Esophagus squamous epithelium (tissue), 5 donors: ENCODE measurements at places on chromosomes 7 and 10. TPM values are rescaled to one million over a fixed set of nuclear protein-coding genes. Genes with fewer than 3 reads are reported as not detected.

Gene CUZD1
- not detected for total RNA-seq

GRCh38 chr10:13496164-13496563 is 32.6 kb downstream of the BEND7 start:
- H3K4me1 ChIP-seq, result no peaks in the 10 kb centered on the region
- H3K27ac ChIP-seq, result no peak overlapping the region
- H3K4me3 ChIP-seq, result no peak overlapping the region
- no peak for DNase-seq
- no peaks in the 10 kb centered on the region for H3K27me3 ChIP-seq

DNA sequence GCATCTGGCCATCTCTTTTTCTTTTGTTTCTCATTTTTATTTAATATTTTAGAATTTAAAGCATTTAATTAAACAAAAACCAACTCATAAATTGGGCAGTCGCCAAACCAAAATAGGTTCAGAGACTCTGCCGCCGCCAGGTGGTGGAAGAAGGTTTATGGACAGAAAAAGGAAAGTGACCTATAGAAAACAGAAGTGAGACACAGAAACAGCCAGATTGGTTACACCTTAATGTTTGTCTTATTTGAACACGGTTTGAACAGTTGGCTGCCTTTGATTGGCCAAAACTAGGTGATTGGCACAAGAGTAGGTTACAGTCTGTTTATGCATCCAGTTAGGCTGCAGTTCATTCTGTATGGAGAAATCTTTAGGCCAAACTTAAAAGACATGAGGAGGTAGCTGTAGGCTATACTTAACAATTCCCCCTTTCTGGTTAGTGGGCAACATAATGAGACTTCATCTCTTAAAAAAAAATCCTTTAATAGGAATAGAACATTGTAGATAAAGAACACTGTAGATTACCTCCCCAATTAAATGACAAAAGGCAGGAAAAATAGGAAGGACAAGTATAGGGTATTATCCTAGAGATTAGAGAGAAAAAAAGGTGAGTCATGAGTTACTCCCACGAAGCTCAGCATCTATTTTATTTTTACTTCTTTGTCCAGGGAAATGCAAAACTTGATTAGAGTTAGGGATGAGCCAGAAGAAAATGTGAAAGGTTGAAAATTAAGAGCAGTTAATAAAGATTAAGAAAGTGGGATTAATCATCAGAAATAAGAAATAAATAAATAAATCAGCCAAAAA is 23.9 kb upstream of the CYCS start:
- H3K4me1 ChIP-seq, result no peaks in the 10 kb centered on the region
- no peaks in the 10 kb centered on the region for H3K27me3 ChIP-seq
- no peak for DNase-seq
- H3K4me3 ChIP-seq, result no peak overlapping the region
- no peaks in the 10 kb centered on the region for H3K36me3 ChIP-seq

Gene ASIC3
- 0.95 TPM for total RNA-seq

- peaks cover 4% of the 10 kb centered on the region for H3K4me1 ChIP-seq
- no peak overlapping the region for H3K27ac ChIP-seq
- no peak overlapping the region for H3K4me3 ChIP-seq
- no peaks in the 10 kb centered on the region for H3K36me3 ChIP-seq
- no peak for DNase-seq
Observed at GRCh38 chr7:121416533-121416932, 20.4 kb upstream of the FAM3C start.

Gene ZNF107
- 4.0 TPM for total RNA-seq

DNA sequence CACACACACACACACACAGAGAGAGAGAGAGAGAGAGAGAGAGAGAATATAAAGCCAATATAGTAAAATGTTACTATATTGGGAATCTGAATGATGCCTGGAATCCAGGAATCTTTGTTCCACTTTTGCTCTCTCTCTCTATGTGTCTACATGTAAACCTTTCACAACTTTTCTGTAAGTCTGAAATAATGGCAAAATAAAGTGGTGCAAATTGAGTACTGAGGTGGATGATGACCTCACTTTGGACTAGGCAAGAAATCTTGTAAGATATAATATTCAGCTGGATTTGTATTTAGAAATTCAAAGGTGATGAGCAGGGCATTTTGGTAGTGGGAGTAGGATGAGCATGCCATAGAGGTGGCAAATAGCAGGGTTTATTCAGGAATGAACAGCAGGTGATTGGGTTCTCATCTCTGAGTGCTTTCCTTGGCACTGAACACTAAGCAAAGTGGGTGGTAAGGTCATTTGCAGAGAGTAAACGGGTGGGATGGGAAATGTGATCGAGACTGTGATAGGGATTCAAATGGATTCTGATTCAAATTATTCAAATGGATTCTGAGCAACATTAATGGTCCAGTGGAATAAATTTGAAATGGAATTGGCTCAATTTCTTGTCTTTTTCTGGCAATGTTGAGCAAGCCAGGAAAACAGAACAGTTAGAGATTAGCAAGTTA is 9.7 kb upstream of the ANLN start:
- no peaks in the 10 kb centered on the region for H3K36me3 ChIP-seq
- no peak overlapping the region for H3K4me3 ChIP-seq
- no peaks in the 10 kb centered on the region for H3K27me3 ChIP-seq
- no peak for DNase-seq
- no peaks in the 10 kb centered on the region for H3K4me1 ChIP-seq

GRCh38 chr10:127976286-127976685 is 69.4 kb downstream of the PTPRE start:
- peak overlapping the region; percentile 62 for H3K27ac ChIP-seq
- no peaks in the 10 kb centered on the region for H3K27me3 ChIP-seq
- no peak overlapping the region for H3K4me3 ChIP-seq
- H3K4me1 ChIP-seq, result peaks cover 31% of the 10 kb centered on the region

Gene BEND7
- 3.7 TPM for total RNA-seq

GRCh38 chr7:135920478-135920877 is 56.7 kb downstream of the MTPN start:
- no peaks in the 10 kb centered on the region for H3K36me3 ChIP-seq
- no peak overlapping the region for H3K27ac ChIP-seq
- no peaks in the 10 kb centered on the region for H3K27me3 ChIP-seq
- no peak for DNase-seq
- no peak overlapping the region for H3K4me3 ChIP-seq

GRCh38 chr7:93945756-93946535 is 24.4 kb downstream of the GNG11 start:
- no peaks in the 10 kb centered on the region for H3K36me3 ChIP-seq
- H3K27ac ChIP-seq, result peak overlapping the region; percentile 31
- H3K4me3 ChIP-seq, result no peak overlapping the region
- H3K27me3 ChIP-seq, result no peaks in the 10 kb centered on the region
- no peak for DNase-seq

GRCh38 chr7:102044984-102045673 is 227.7 kb downstream of the CUX1 start:
- no peak overlapping the region for H3K4me3 ChIP-seq
- no peak for DNase-seq
- no peaks in the 10 kb centered on the region for H3K27me3 ChIP-seq
- no peak overlapping the region for H3K27ac ChIP-seq
- no peaks in the 10 kb centered on the region for H3K36me3 ChIP-seq
- H3K4me1 ChIP-seq, result no peaks in the 10 kb centered on the region

Gene LRIT1
- total RNA-seq, result not detected

DNA sequence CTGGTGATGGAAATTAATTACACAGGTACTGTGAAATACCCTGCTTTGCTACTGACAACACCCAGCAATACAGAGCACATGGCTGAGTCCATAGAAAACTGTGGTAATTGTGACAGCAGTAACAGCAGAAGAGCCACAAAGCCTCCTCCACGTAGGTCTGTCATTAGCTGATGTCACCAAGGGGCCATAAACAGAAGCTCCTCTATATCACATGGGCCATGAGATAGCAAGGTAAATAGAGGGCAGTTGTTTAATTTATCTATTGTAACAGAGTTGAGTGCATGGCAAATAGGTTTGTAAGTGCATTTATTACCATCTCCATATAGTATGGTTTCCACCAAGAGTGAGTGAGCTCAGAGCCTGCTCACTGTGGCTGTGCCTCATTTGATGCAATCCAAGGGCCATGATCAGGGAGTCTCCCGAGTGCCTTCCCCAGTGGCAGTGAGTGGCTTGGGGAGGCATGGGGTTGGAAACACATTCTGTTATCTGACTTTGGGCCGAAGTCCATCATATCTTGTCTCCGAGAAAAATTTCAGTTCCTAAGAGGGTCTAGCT is 281.2 kb downstream of the SKAP2 start:
- H3K27ac ChIP-seq, result no peak overlapping the region
- H3K36me3 ChIP-seq, result no peaks in the 10 kb centered on the region
- H3K27me3 ChIP-seq, result no peaks in the 10 kb centered on the region

Gene IMMP2L
- total RNA-seq, result 4.6 TPM

GRCh38 chr7:46900312-46901263 is 681.3 kb downstream of the TNS3 start:
- no peaks in the 10 kb centered on the region for H3K4me1 ChIP-seq
- DNase-seq, result no peak
- H3K27me3 ChIP-seq, result no peaks in the 10 kb centered on the region
- no peak overlapping the region for H3K27ac ChIP-seq
- no peaks in the 10 kb centered on the region for H3K36me3 ChIP-seq

Gene SPDYE2
- not detected for total RNA-seq

Gene DGKI
- total RNA-seq, result 1.0 TPM

GRCh38 chr10:100909501-100910263 is 3.1 kb upstream of the SLF2 start:
- H3K4me1 ChIP-seq, result peaks cover 7% of the 10 kb centered on the region
- H3K36me3 ChIP-seq, result no peaks in the 10 kb centered on the region
- no peaks in the 10 kb centered on the region for H3K27me3 ChIP-seq
- no peak overlapping the region for H3K27ac ChIP-seq
- H3K4me3 ChIP-seq, result no peak overlapping the region
- no peak for DNase-seq

DNA sequence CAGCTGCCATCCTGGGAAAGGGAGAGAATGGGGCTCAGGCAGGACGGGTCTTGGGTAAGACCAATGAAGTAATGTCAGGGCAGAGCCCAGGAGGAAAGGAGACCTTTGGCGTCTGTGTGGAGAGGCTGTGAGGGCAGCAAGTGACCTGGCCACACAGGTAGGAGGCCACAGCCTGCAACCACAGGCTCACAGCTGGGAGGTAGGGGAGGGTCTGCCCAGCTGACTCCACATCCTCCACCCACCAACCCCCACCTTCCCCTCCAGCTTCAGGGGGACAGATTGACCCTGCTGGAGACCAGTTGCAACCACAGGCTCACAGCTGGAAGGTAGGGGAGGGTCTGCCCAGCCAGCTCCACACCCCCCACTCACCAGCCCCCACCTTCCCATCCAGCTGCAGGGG is 262.2 kb upstream of the TCERG1L start:
- H3K36me3 ChIP-seq, result no peaks in the 10 kb centered on the region
- no peaks in the 10 kb centered on the region for H3K4me1 ChIP-seq
- DNase-seq, result no peak
- no peak overlapping the region for H3K4me3 ChIP-seq
- H3K27me3 ChIP-seq, result no peaks in the 10 kb centered on the region

DNA sequence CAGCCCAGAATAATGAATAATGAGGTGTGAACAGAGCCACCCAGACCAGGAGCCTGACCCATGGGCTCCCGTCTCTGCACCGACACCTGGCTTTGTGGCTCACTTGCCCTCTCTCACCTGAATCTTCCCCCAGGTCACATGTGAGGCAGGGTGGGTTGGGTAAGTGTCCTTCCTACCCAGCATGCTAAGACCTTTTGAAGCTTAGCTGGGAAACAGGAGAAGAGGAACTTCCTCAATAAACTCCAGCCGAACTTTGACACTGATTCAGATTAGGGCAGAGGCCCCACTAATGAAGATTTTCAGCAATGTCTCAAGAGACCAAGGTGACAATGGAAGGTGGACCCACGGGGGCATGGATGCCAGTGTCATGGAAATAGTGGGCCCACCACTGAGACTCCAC is 46.6 kb upstream of the AQP1 start:
- H3K27me3 ChIP-seq, result no peaks in the 10 kb centered on the region
- H3K4me3 ChIP-seq, result no peak overlapping the region
- no peak overlapping the region for H3K27ac ChIP-seq
- no peaks in the 10 kb centered on the region for H3K36me3 ChIP-seq
- no peaks in the 10 kb centered on the region for H3K4me1 ChIP-seq

Gene PNLIPRP2
- not detected for total RNA-seq

GRCh38 chr7:149156898-149157297 is 9.6 kb downstream of the ZNF398 start:
- DNase-seq, result no peak
- H3K4me3 ChIP-seq, result no peak overlapping the region
- peaks cover 24% of the 10 kb centered on the region for H3K4me1 ChIP-seq
- H3K36me3 ChIP-seq, result peaks cover 19% of the 10 kb centered on the region

Gene CFAP43
- total RNA-seq, result 0.38 TPM

GRCh38 chr7:134708692-134709091 is 62.0 kb downstream of the BPGM start:
- no peaks in the 10 kb centered on the region for H3K4me1 ChIP-seq
- H3K27ac ChIP-seq, result no peak overlapping the region
- H3K4me3 ChIP-seq, result no peak overlapping the region
- no peaks in the 10 kb centered on the region for H3K36me3 ChIP-seq
- DNase-seq, result no peak
- no peaks in the 10 kb centered on the region for H3K27me3 ChIP-seq

Gene ATOH7
- total RNA-seq, result not detected

Gene CCDC172
- total RNA-seq, result not detected

Gene POM121
- 17.1 TPM for total RNA-seq

GRCh38 chr7:17502213-17503060 is 204.0 kb downstream of the AHR start:
- H3K4me3 ChIP-seq, result no peak overlapping the region
- no peaks in the 10 kb centered on the region for H3K27me3 ChIP-seq
- no peaks in the 10 kb centered on the region for H3K36me3 ChIP-seq
- DNase-seq, result no peak

GRCh38 chr10:68171539-68172080 is 60.3 kb downstream of the ATOH7 start:
- no peak overlapping the region for H3K4me3 ChIP-seq
- no peak overlapping the region for H3K27ac ChIP-seq
- no peaks in the 10 kb centered on the region for H3K4me1 ChIP-seq
- DNase-seq, result no peak
- H3K27me3 ChIP-seq, result no peaks in the 10 kb centered on the region
- no peaks in the 10 kb centered on the region for H3K36me3 ChIP-seq

Gene TCTN3
- 13.5 TPM for total RNA-seq

DNA sequence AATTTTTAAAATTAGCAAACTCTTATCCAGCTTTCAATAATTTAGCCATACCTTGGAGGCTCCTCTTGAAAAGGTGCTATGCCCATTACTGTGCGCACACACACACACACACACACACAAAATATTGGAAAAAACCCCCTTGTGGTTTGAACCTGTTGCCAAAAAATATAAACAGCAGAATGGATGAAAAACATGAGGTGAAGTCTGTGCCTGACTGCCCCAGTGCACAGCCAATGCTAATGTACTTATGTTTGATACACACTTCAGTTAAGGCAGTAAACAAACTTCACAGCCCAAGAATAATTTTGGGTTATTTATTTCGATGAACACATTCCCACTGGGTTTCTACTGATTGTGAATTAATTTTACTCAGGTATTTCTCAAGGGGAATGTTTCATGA is 113.2 kb upstream of the SEM1 start:
- no peak overlapping the region for H3K4me3 ChIP-seq
- no peaks in the 10 kb centered on the region for H3K27me3 ChIP-seq
- H3K36me3 ChIP-seq, result no peaks in the 10 kb centered on the region
- H3K27ac ChIP-seq, result no peak overlapping the region
- no peaks in the 10 kb centered on the region for H3K4me1 ChIP-seq
